ENCODE measurements at places on chromosomes 4 and X. TPM values are rescaled to one million over a fixed set of nuclear protein-coding genes. Genes with fewer than 3 reads are reported as not detected.

OTC gene
- total RNA-seq = not detected

TAF7L gene
- under 0.01 TPM for total RNA-seq

SGMS2 gene
- total RNA-seq = 126 TPM

GAGE2A gene
- not detected for total RNA-seq

BMP3 gene
- total RNA-seq = under 0.01 TPM

PIR gene
- 22.9 TPM for total RNA-seq

MAGEE2 gene
- total RNA-seq = not detected

PRSS12 gene
- 31.1 TPM for total RNA-seq

NDNF gene
- total RNA-seq = under 0.01 TPM

SASH3 gene
- not detected for total RNA-seq

SH3RF1 gene
- total RNA-seq = 19.9 TPM

Measured in nasal cavity respiratory epithelium epithelial cell of viscerocranial mucosa (primary cell).